ENCODE measurements at places on chromosomes 4 and X. TPM values are rescaled to one million over a fixed set of nuclear protein-coding genes. Genes with fewer than 3 reads are reported as not detected.

Gene CLCN5
- total RNA-seq, result 9.2 TPM

Gene CNKSR2
- total RNA-seq, result not detected

Gene SULT1B1
- 0.24 TPM for total RNA-seq

Gene COX7B2
- not detected for total RNA-seq

Gene TBC1D8B
- total RNA-seq, result 7.1 TPM

Gene CLCN4
- total RNA-seq, result 5.7 TPM

DNA sequence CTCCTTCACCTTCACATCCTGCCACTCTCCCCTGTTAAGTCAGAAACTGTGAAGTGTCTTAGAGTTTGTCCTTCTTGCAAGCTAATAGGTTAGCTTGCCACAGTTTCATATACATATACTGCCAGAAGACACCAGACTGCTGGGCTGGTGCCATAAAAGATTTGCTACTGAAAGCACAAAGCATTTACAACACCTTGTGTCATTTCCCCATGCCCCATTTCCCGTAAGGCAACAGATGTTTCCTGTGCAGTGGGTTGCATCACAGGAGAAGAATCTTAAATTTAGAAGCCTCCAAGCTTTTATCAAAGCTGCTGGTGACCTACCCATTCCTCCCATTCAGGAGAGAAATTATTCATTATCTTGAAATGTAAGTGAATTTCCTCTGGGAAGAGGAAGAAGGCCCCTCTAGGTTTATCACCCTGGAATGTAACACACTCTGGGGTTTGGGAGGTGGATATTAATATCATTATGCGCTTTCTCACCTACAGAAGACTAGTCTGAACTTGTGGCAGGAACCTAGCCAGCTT is 34.5 kb upstream of the RAB33B start:
- DNase-seq, result peak; percentile 97

DNA sequence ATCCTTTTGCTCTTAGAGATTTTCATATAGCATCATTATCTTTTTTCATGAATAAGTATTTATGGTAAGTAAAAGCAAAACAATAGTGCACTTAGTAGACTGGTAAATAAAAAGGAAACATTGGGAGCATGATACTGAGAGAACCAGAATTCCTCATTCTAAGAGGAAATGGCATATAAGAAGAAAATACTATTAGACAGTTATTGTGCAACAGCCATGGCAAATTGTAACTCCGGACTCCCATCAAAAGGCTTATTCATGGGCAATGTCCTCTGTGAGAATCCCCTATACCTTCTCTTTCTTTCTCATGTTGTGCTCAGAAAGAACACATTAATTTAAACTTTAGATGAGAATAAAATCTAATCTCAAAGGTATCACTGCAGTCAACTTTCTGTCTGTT is 42.4 kb downstream of the SPATA18 start:
- DNase-seq, result no peak

DNA sequence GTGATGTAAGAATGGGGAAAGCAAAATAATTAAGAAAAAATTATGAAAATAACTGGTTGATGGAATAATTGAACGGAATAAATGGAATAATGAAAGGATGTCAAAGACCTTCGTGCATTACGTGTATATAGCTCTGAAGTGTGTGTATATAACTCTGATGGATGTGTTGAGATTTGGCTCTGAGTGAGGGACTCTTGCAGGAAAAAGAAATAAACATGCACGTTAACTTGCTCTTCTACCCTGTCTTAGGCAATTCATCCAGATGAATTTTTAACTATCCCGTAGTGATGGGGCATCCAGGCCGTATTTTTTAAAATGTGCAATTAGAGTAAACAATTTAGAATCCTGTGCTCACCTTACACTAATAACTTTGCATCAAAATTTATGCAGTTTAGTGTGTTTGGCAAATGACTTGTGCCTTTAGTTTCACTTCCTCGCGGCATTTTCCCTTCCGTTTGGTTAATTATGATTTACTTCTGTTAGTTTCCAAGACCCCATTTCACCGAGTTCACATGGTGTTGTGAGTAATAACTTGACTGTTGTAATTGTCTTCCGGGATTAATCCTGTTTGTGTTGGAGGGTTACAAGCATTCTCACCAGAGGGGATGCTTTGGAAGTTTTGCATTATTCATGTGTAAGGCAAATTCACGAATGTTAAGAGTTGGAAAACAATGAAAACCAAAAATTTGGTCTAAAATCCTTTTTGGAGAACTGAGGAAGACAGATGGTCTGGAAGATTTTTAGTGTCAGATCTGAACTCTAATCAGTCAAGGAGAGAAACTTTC is 256.5 kb upstream of the FAT1 start:
- DNase-seq, result no peak

- no peak for DNase-seq
These were observed 3.0 kb upstream of the ZDHHC9 start for GRCh38 chrX:129846716-129847115.

DNA sequence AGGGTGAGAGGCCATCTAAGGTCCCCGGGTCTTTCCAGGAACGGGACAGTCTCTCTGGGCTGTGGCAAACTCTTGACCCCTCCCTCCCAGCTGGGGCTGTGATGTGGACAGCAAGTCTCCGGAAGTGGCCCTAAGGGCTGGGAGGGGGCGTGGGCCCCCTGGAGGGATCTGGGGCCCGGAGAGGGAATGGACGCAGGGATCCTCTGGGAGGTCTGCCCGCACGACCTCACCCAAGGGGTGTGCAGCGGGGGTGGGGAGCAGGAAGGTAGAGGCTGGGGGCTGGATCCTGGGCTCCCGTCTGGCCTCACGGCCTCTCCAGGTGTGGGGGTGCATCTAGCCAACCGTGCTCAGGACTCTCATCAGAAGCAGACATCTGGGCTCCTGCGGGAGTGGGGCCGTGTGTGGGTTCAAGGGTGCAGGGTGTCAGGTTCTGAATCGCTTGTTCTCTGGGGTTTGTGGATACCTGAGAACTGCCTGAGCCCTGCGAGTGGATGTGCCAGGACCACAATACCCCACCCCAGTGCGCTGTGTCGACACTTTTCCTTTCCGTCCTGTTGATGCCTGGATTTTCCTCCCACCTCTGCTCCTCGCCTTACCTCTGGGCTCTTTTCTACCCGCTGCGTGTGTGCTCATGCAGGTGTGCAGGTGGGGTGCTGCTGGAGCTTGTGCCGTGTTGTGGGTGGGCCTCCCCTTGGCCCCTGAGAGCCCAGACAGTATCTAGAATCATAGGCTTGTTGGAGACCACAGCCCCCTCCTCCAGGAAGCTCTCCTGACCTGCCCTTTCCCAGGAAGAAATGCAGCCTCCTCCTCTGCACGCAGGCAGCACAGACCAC is 915 bp downstream of the CPZ start:
- no peak for DNase-seq

- no peak for DNase-seq
These were observed 109.4 kb upstream of the FAM9C start for GRCh38 chrX:13153796-13154195.

GRCh38 chr4:184503869-184504300 is 29.5 kb upstream of the IRF2 start:
- no peak for DNase-seq

DNA sequence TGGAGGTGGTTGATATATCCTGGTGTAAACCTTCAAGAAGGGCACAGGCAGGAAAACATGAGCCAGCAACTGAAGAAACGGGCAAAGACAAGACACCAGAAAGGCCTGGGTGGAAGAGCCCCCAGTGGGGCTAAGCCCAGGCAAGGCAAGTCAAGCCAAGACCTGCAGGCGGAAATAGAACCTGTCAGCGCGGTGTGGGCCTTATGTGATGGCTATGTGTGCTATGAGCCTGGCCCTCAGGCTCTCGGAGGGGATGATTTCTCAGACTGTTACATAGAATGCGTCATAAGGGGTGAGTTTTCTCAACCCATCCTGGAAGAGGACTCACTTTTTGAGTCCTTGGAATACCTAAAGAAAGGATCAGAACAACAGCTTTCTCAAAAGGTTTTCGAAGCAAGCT is 7.2 kb downstream of the ZFP42 start:
- DNase-seq, result no peak

DNA sequence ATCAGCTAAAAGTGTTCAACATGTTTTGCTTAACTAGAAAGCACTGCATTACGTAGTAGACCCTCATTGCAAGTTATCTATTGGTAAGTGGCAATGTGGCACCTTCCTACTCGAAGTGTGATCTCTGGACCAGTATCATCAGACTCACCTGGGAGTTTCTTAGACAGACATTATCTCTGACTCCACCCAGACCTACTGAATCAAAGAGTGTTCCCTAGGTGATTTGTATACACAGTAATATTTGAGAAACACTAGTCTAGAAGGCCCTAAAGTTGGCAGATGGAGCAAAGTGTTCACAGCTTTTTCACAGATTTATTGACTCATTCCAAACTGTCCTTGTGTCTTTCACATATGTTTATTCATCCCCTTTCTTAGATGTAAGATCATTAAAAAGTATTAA is 35.7 kb downstream of the SHROOM4 start:
- no peak for DNase-seq

DNA sequence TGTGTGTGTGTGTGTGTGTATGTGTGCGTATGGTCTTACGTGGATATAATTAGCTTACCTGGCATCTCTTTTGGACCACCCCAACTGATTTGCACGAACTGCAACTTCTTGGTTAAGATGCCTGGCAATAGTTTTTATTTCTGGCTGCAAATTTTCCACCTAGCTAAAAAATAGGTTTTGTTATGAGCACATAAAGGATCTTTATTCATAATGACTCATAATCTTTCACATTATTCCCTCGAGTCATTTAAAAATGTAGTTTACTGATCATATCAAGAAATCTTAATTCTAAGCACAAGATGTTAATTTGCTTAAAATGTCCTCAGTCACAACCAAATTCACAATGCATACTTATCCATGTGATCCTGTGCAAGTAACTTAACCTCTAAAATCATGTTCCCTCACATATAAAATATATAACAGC is 1.5 kb downstream of the COX18 start:
- no peak for DNase-seq

DNA sequence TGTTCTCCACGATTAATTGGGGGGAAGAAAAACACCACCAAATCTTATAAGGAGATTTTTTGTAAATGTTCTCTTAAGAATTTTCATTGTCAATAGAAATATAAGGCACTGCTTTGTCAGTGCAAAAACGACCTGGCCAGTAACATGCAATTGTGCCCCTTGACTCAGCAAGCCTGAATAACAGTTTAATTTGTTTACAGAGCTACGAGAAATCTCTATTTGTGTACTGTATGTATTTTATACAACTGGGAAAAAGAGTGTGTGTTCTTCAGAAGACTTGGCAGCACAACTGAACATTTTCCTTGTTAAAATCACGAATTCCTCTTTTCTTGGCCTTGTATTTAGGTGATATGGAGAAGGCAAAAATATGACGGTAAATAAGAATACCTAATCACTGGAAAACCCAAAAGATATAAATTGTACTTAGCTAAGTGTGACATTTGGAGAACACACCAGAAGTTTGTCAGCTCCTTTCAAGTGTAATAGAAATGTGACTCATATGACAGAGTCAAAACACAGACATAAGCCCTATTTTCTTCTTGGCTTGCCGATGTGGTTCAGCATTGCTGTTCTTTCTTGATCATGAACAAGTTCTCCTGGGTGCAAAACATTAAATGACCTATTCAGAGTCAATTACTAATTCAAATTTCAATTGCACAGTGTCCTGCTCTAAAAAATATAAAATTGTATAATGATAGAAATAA is 945.0 kb upstream of the INTU start:
- DNase-seq, result no peak

DNA sequence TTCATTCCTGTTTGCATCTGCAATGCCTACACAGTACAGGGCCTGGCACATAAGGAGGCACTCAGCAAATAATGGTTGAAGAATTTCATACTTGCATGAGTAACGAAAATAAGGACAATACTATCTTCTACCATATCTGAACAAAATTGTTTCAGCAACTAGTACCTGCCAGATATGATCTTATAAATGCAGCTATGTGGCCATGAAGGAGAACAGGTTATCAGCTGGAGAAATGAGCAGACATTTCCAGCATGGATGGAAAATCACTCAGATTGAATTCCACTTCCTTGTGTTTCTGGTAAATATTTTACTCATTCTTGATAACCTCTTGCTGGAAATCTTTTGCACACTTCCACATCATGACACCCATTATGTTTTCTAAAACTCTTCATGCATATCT is 204.0 kb downstream of the ADAMTS3 start:
- no peak for DNase-seq

GRCh38 chr4:140065393-140065792 is 88.6 kb downstream of the MAML3 start:
- no peak for DNase-seq

- DNase-seq, result no peak
These were observed 13.0 kb downstream of the RGN start for GRCh38 chrX:47091149-47091775.

All from glomerular endothelial cell (primary cell).